ENCODE measurements at places on chromosomes 12 and 14.

DNA sequence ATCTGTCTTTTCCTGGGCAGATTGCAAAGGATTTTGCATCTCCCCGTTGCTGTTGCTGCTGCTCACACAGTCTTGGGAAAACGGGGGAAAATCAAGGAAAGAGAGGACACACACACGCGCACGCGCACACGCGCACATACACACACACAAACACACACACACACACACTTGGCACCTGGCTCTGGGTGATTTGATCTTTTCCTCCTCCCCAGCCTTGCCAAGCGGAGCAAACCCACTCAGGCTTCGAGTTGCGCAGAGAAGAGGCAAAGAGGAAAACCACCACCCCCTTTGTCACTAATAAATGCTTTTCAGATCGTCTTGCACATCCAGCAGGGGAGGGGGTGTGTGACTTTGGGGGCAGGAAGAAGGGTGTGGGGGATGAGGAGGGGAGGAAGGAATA is 965 bp upstream of the NOS1 start:
- no peak for DNase-seq

GRCh38 chr14:72774141-72774540 is 119.8 kb downstream of the DPF3 start:
- DNase-seq = no peak

DNA sequence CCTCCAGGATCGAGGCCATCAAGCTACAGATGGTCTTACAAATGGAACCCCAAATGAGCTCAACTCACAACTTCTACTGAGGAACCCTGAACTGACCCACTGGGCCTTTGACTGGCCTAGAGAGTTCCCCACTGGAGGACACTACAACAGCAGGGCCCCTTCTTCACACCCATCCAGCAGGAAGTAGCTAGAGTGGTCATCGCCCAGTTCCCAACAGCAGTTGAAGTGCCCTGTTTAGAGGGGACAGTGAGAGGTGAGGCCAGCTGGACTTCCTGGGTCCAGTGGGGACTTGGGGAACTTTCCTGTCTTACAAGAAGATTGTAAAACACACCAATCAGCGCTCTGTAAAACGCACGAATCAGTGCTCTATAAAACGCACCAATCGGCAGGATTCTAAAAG is 247.9 kb upstream of the BTG1 start:
- no peak for DNase-seq

DNA sequence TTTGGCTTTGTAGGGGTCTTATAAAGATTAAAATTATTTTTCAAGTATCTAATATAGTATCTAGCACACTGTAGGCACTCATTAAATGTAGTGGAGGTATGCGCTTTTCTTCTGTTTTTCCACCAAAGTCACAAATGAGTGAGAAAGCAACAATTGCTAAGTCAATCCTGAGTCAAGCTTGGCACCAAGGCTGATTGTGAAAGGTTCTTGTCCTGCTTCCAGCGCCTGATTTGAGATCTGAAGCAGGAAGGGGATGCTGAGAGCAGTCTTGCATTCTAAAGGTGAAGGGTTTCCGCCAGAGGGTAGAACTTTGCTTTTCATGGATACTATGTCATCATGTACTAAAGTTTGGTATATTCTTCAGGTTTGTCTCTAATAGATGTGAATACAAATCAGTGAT is 64.9 kb upstream of the DAAM1 start:
- DNase-seq = no peak

DNA sequence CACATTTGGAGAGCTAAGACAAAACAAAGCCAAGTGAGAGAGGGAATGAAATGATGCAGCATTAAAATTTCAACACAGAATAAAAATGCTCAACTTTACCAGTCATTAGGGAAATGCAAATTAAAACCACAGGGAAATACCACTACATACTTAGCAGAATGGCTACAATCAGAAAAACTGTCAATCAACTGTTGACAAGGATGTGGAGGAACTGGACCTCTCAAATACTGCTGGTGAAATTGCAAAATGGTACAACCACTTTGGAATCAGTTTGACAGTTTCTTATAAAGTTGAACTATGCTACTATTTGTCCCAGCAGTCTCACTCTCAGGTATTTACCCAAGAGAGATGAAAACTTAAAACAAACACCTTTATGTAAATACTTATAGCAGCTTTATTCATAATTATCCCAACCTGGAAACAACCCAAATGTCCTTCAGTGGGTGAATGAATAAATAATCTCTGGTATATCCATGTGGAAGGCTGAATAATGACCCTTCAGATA is 43.8 kb upstream of the KTN1 start:
- DNase-seq = no peak

GRCh38 chr12:15151161-15152091 is 69.8 kb downstream of the RERG start:
- DNase-seq = no peak

GRCh38 chr12:113075137-113075683 is 18.7 kb downstream of the DTX1 start:
- no peak for DNase-seq

Measured in naive thymus-derived CD8-positive, alpha-beta T cell (primary cell).